HL-60 (cell line): ENCODE measurements at places on chromosomes 2 and 18.

- DNase-seq = no peak
These were observed 11.5 kb upstream of the LAPTM4A start for GRCh38 chr2:20062615-20063545.

DNA sequence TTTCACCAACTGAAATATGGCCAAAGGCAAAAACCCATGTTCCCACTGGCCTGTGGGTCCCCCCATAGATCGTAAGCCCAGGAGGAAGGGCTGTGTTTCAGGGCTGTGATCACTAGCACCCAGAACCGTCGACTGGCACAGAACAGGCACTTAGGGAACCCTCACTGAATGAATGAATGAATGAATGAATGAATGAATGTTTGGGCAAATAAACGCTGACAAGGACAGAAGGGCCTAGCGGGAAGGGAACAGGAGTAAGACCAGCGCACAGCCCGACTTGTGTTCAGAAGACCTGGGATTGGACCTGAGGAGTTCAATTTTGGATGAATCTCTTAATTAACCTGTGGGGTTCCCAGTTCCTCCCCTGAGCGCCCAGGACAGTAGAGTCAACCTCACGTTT, 76.2 kb downstream of the TPO start:
- DNase-seq = no peak

DNA sequence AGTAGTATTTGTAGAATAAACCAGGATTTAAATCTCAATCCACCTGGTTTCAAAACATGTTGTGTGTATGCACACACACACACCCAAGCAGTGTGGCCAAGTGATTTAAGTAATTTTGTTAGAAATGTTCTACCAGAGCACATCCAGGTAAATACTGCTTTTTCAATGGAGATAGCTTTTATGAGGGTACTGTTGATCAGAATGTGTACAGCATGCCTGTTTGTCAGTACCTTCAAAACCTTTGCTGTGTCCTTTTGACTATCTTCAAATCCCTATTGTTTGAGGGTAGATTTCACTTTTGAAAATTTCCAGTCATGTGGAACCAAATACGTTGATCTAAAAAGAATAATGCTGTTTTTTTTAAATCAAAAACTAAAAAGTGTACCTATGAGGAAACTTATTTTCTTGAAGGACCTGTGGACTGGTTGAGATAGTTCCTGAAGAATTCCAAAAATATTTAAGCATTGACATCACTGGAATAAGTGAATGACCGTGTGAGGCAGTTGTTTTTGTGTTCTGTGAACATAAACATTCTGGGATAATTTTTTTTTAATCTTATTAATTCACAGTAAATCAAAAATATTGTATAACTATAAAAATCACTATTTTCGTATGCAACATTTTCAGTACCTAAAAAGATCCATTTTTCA, 70.9 kb downstream of the PTRHD1 start:
- no peak for DNase-seq

DNA sequence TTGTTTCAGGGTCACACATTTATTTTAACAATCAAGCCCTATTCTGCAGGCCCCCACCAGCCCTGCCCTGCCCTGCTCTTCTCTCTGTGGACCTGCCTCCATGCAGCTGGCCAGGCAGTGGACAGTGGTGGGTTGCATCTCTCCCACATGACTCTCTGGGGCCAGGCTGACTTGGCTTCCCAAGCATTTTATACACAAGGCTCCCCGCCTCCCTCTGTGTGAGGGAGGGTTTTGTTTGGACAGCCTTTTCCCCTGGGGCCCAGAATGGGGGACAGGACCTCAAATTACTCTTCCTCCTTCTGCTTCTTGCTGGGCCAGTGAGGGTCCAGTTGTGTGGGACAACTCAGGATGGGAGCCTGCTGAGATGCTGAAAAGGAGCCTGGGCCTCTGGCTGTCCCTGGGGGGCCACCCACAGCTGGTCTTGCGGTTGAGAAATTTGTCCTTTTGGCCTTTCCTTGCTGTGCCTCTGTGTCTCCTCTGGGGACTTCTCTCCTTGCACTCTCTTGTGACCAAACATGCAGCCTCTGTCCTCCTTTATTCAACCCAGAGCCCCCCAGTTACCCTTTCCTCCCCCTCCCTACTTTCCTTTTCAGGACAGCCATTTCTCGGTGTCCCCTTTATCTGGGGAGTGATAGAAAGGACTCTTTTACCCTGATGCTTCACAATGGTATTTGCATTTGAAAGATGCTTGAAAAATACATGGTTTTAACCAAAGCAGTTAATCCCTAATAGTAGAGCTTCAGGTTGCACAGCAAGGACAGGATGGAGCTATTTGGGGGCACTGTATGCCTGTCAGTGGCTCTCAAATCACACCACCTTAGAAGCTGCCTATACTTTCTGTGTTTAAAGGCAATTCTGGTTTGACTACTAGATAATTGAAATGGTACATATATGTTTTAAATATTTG, 151.1 kb downstream of the FHOD3 start:
- no peak for DNase-seq

- DNase-seq = no peak
These were observed 351.0 kb upstream of the POU3F3 start for GRCh38 chr2:104502901-104503300.

- no peak for DNase-seq
These were observed 29.9 kb upstream of the IMPA2 start for GRCh38 chr18:11951390-11951851.

GRCh38 chr2:69382547-69382946, 4.5 kb downstream of the GFPT1 start:
- no peak for DNase-seq

DNA sequence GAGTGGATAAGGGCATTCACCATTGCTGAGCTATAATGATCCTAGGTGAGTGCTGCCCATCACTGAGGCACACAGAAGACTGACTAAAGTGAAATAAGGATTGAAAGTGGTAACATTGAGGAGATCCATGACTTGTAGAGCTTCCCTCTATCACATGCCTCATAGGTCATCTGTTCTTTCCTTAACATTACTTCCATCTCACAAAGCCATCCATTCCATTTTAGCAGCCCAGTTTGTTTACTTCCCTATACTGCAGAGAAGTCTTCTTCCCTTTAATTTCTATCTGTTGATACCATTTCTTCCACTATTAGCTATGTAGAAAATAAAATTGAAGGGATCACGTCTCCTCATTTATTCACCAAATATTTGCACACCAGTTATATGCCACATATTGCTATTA, 32.1 kb downstream of the ME2 start:
- DNase-seq = no peak

GRCh38 chr2:29749843-29750242, 171.5 kb downstream of the ALK start:
- no peak for DNase-seq

- DNase-seq = no peak
These were observed 819.3 kb upstream of the LRATD1 start for GRCh38 chr2:13813236-13813635.

DNA sequence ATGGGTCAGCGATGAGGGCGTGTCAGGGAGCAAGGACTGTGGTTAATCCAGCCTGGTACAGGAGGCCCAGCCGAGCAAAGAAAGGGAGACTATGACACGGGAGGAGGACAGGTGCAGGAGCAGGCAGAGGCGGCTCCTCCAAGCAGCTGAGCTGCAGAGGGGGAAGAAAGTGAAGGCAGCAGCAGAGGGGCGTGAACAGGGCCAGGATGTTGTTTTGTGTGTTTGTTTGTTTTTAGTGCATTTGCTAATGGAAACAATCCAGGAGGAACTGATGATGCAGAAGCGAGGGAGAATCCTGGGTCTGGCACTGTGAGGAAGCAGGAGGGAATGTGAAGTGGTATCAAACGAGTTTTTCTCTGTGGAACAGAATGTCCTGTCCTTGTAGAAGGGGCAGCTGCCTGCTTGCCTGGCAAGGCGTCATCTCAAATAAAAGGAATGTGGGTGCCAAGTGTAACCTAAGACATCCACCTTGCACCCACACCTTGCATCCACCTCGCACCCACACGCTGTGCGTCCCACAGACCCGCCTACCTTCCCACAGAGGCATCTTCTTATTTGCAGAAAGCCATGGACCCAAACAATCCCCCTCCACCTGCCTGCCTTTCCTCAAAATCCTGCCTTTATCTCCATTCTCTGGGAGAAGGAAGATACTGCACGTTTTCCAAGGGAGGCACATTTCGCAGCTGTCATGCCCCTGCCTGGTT, 134.8 kb downstream of the SH3BP4 start:
- DNase-seq = no peak

GRCh38 chr2:112959109-112959812, 18.5 kb upstream of the IL36G start:
- DNase-seq = no peak

- no peak for DNase-seq
These were observed 260.4 kb upstream of the DSEL start for GRCh38 chr18:67776929-67777328.

DNA sequence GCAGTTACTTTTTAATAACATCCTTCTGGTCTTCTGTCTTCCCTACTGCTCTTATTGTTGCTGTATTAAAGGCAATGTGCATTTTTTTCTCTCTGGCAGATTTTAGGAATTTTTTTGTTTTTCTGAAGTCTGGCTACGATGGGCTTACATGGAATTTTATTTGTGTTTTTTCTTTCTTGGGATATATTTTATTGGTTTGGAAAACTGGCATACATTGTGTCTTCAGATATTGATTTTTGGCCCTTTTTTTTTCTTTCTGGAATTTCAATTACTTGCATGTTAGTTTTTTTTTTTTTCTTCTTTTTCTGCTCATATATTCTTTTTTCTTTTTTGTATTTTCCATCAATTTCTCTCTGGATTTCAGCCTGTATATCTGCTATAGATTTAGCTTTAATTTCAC, 442.1 kb upstream of the TRIB2 start:
- no peak for DNase-seq

- DNase-seq = no peak
These were observed 630.2 kb downstream of the ARHGAP15 start for GRCh38 chr2:143759455-143759854.

DNA sequence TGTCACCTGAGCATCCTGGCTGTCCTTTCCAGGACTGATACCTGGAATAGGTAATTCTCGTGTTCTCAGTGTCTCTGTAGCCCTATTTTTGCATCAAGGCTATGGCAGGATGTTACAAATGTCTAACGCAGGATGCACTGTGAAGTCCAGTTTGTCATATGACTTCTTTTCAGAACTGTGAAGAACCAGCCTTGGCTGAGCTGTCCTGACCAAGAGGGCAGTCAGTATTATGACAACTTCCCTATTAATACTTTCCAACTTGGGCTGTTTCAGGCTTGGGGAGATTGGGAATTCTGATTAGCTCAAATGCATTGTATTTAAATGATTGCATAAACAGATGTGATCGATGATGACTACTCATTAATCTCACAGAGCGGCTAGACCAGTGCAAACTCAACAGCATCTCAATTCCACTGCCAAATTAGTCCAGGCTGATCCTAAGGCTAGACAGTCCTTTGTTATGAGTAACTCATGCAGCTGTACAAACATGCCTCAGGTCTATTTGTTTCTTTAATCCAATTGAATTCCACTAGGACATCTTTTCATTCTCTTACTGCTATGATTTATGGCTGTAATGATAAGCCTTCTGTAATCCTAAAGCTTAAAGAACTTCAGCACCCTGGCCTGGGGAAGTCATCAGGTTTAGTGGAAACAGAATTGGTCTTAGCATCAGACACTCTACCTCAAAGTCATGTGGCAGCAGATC, 331.6 kb downstream of the KCNS3 start:
- no peak for DNase-seq

GRCh38 chr2:40658941-40659340, 207.1 kb upstream of the SLC8A1 start:
- DNase-seq = no peak

DNA sequence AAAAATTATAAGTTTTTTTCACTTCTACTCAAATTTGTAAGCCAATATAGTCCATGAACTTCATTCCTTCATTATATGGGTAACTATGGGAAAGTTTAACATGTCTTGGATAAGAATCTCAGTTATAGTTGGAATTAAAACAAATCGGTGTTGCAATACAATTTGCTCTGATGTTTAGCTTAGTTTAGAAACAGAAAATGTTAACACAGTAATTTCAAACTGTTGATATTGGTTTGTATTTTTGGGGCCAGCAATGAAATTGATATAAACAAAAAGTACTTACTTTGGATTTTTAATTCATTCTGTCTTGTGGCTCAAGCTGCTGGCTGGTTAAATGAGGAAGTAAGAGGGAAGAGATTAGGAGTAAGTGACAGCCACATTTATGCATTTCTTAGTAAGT, 368.5 kb upstream of the NT5C1B start:
- no peak for DNase-seq

- peak; percentile 73 for DNase-seq
These were observed 18.4 kb upstream of the YES1 start for GRCh38 chr18:830315-830901.

DNA sequence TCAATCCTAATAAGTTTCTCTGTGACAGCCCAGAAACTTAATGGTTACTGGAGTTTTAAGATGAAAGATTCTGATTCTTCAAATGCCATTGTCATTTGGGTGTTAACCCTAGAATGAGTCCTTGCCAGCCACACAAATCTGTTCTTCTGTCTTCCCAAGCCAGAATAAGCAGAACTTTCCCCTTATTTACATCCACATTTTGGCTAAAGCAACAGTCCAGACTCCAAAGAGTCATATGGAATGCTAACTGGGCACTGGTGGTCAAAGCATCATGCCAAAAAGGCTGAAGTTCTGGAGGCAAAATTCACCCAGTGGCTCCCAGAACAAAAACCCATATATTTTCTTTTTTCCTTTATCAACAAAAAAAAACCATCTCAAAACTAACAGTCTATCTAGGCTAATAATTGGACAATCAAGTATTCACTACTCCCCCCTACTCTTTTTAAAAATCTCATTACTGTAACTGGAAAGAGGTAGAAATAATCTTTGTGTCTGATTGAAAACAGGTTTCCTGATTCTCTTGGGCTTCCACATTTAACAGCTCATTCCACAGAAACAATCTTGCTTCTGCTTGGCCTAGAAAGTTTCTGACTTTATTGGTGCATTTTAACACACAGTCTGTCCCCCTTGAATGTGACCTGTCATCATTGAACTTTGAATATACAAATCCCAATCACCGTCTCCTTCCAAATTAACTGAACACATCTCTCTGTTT, 89.6 kb upstream of the SETBP1 start:
- DNase-seq = no peak

GRCh38 chr2:198930170-198930569, 527.6 kb downstream of the SATB2 start:
- DNase-seq = no peak

- no peak for DNase-seq
These were observed 71.6 kb downstream of the ZAP70 start for GRCh38 chr2:97784953-97785352.

- no peak for DNase-seq
These were observed 46.5 kb downstream of the NCK2 start for GRCh38 chr2:105791229-105791628.
